ENCODE measurements at places on chromosomes 13 and 19. TPM values are rescaled to one million over a fixed set of nuclear protein-coding genes. Genes with fewer than 3 reads are reported as not detected.

The TMEM145 gene
- 59.5 TPM for total RNA-seq

The CBARP gene
- total RNA-seq = 12.9 TPM

The ACTMAP gene
- 0.46 TPM for total RNA-seq

The C19orf67 gene
- not detected for total RNA-seq

The CBY2 gene
- not detected for total RNA-seq
